Activated CD8-positive, alpha-beta T cell treated with anti-CD3 and anti-CD28 coated beads, Interleukin-2, amount 10 ng/mL, durations not matched to agents 7 days and 5 days (primary cell): ENCODE measurements at places on chromosomes 3 and 15. TPM values are rescaled to one million over a fixed set of nuclear protein-coding genes. Genes with fewer than 3 reads are reported as not detected.

The SPPL2A gene
- total RNA-seq = 83.6 TPM

The CSPG4 gene
- total RNA-seq = not detected

The REC114 gene
- not detected for total RNA-seq

The WNT7A gene
- total RNA-seq = not detected

The ICE2 gene
- 76.3 TPM for total RNA-seq

The ROBO1 gene
- 3.1 TPM for total RNA-seq

The CLDN1 gene
- not detected for total RNA-seq

The SCN11A gene
- total RNA-seq = not detected

The GABRR3 gene
- total RNA-seq = not detected

The TIGIT gene
- 17.3 TPM for total RNA-seq

The ST8SIA2 gene
- total RNA-seq = not detected

The EXD1 gene
- total RNA-seq = not detected

The BTLA gene
- 26.0 TPM for total RNA-seq

The GOLGA8T gene
- total RNA-seq = 1.3 TPM

The IGF2BP2 gene
- total RNA-seq = 0.21 TPM

The CSPG5 gene
- 0.37 TPM for total RNA-seq

The TPM1 gene
- 7.4 TPM for total RNA-seq

The IQCH gene
- 0.97 TPM for total RNA-seq

The DUOX1 gene
- total RNA-seq = not detected

The APOD gene
- total RNA-seq = not detected

The AP3B2 gene
- total RNA-seq = not detected

The ZBBX gene
- total RNA-seq = not detected

The SV2B gene
- not detected for total RNA-seq

The C2CD4A gene
- total RNA-seq = not detected

The B3GNT5 gene
- 1.4 TPM for total RNA-seq

The GOLGA6L7 gene
- not detected for total RNA-seq

The C3orf22 gene
- not detected for total RNA-seq

The CLEC3B gene
- total RNA-seq = 0.29 TPM

The KCNMB3 gene
- 0.87 TPM for total RNA-seq

The CX3CR1 gene
- total RNA-seq = 0.42 TPM

The GP9 gene
- total RNA-seq = not detected

The ARHGEF26 gene
- total RNA-seq = not detected

The PATL2 gene
- total RNA-seq = 27.4 TPM

The SEMA5B gene
- total RNA-seq = not detected
